ENCODE measurements at places on chromosomes 16 and 17.

GRCh38 chr17:61614219-61614618 is 23.2 kb upstream of the NACA2 start:
- DNase-seq: no peak

GRCh38 chr17:21772321-21772720 is 80.0 kb downstream of the KCNJ18 start:
- DNase-seq: no peak

GRCh38 chr17:65393514-65393913 is 167.9 kb downstream of the AXIN2 start:
- DNase-seq: no peak

- DNase-seq: no peak
These were observed 148.3 kb downstream of the SHISA9 start for GRCh38 chr16:13049688-13050087.

DNA sequence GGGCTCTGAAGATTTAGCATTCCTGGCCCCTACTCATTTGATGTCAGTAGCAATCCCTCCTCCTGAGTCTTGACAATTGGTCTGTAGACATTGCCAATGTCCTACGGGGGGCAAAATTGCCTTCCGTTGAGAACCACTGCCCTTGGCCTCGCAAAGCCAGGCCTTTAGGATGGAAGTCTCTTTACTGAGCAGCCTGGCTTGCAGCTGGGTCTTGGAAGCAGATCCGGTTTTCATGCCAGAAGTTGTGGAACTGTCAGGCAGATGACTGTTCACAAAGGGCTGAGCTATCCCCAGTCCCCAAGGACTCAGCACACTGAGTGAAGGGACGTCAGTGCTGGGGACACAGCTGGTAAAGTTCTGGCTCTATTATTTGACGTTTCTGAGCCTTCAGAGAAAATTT is 83.2 kb downstream of the WSCD1 start:
- no peak for DNase-seq

DNA sequence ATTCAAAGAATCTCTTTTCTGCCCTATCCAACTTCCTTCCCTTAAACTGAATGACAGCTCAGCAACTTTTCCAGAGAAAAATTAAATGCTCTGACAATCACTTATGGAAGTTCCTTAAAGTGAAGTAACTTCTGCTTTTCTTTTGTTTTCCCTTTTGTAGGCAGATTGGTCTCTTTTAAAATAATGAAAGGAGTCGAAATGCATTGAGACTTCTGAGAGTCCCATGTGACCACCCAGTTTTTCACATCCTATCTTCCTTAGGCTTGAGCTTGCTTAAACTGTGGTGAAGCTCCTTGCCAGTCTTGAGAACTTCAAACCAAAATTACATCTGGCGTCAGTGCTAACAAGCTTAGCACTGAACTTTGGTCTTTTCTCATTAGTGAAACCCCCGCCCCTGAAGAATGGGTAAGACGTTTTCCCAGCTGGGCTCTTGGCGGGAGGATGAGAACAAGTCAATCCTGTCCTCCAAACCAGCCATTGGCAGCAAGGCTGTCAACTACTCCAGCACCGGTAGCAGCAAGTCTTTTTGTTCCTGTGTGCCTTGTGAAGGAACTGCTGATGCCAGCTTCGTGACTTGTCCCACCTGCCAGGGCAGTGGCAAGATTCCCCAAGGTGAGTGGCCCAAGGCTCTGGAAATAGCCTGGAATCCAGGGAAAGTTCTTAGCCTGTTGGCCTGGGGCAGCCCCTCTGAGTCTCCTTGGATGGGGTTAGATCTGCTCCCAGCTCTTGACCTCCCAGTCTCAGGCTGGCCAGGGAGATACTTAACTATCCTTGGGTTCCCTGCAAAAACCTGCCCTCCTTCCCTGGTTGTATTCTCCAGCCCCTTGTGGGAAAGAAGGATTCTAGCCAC is 1.2 kb downstream of the TMEM106A start:
- no peak for DNase-seq

DNA sequence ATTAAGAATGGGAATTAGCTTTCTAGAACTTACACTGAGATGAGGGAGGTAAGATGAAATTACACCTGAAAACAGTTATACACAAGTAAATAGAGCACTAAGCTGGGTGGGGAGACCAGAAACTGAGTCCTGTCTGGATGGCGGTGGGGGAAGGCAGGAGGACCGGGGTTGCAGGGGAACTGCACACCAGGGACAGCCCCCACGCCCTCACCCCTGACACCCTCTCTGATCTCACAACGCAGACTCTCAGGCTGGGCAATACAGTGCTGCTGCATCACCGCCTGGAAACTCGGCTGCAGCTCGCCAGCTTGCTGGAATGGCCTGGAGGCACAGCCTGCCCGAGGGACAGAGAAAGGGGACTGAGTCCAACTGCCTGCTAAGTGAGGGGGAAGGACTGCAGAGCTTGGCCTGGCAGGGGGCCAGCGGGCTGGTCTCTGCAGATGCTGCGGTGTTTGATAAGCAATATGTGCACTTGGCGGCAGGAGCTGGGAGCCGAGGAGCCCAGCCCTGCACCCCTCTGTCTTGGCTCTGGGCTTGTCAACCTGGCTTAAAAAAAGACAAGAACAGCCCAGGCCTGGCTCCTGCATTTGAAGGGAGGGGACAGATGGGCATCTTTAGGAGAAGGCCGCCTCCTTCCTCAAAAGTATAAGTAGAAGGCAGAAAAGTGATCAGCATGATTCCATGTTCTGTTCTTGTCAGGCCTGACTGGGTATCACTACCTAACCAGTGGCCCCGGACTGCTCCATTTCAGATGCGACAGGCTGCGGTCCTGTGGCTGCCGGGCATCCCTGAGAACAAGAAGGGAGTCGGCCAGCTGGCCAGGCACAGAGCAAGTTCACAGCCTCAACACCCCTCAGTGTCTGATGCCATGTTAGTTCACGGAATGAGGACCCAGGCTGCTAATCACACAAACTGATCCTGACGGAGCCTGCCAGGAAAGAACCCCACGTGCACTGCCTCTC is 30.2 kb downstream of the SPHK1 start:
- DNase-seq: no peak

GRCh38 chr17:49590874-49591273 is 15.2 kb downstream of the NXPH3 start:
- no peak for DNase-seq

DNA sequence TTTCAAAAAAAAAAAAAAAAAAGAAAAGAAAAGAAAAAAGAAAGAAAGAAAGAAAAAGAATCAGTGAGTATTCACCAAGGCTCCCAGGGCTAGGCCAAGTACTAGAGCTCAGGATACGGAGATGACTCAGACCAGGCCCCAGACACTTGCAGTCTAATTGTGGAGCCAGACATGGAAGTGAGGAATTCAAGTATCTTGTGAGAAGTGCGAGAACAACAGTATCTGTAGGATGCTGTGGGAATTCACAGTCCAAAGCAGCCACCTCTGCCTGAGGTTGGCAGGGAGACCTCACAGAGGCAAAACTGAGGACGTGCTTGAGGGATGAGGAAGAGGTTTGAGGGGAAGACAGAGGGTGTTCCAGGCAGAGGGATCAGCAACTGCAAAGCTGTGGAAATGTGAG is 14.0 kb upstream of the ALDOA start:
- DNase-seq: no peak

- DNase-seq: peak; percentile 85
These were observed 2.7 kb upstream of the SPG7 start for GRCh38 chr16:89505204-89506112.

- DNase-seq: no peak
These were observed 5.7 kb upstream of the MRPL12 start for GRCh38 chr17:81697261-81698044.

All from stimulated activated CD4-positive, alpha-beta T cell treated with anti-CD3 and anti-CD28 coated beads, TNF-alpha, amount 100 ng/mL, for 24 hours (primary cell).